ENCODE measurements at places on chromosomes 2 and 18. TPM values are rescaled to one million over a fixed set of nuclear protein-coding genes. Genes with fewer than 3 reads are reported as not detected.

DNA sequence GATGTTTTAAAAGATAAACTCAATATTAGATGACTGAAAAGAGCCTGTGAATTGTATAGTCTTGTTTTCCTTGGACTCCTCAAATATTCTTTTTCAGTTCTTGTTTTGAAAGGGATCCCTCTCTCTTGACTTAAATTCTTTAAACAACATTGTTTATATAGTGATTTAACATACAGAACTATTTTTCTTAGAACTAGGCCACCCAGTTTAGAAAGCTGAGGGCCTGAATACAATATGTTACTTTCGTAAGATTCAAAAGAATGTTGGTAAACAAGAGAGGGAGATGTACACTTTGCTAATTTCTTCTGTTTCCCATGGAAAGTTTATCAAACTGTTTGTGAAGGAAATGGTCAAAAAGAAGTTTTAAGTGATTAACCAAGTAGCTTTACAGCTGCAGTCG is 5.5 kb upstream of the TSPYL6 start:
- H3K36me3 ChIP-seq = no peaks in the 10 kb centered on the region
- no peak overlapping the region for H3K4me3 ChIP-seq
- no peak overlapping the region for H3K27ac ChIP-seq
- H3K27me3 ChIP-seq = no peaks in the 10 kb centered on the region

GRCh38 chr2:238009563-238009962 is 42.7 kb downstream of the UBE2F start:
- no peak overlapping the region for H3K4me3 ChIP-seq
- H3K36me3 ChIP-seq = peaks cover 12% of the 10 kb centered on the region
- H3K27ac ChIP-seq = no peak overlapping the region
- no peaks in the 10 kb centered on the region for H3K27me3 ChIP-seq
- DNase-seq = no peak
- peaks cover 5% of the 10 kb centered on the region for H3K4me1 ChIP-seq

- no peak overlapping the region for H3K4me3 ChIP-seq
- H3K36me3 ChIP-seq = no peaks in the 10 kb centered on the region
- no peak overlapping the region for H3K27ac ChIP-seq
- DNase-seq = no peak
- H3K27me3 ChIP-seq = no peaks in the 10 kb centered on the region
Observed at GRCh38 chr2:12604341-12604740, 112.4 kb upstream of the TRIB2 start.

GRCh38 chr2:25879133-25879730 is 945 bp upstream of the ASXL2 start:
- H3K27me3 ChIP-seq = no peaks in the 10 kb centered on the region
- no peak overlapping the region for H3K27ac ChIP-seq

- peaks cover 20% of the 10 kb centered on the region for H3K4me1 ChIP-seq
- H3K27me3 ChIP-seq = no peaks in the 10 kb centered on the region
- H3K27ac ChIP-seq = no peak overlapping the region
- H3K36me3 ChIP-seq = no peaks in the 10 kb centered on the region
- DNase-seq = no peak
Observed at GRCh38 chr2:111620281-111620680, 263.7 kb downstream of the ANAPC1 start.

DNA sequence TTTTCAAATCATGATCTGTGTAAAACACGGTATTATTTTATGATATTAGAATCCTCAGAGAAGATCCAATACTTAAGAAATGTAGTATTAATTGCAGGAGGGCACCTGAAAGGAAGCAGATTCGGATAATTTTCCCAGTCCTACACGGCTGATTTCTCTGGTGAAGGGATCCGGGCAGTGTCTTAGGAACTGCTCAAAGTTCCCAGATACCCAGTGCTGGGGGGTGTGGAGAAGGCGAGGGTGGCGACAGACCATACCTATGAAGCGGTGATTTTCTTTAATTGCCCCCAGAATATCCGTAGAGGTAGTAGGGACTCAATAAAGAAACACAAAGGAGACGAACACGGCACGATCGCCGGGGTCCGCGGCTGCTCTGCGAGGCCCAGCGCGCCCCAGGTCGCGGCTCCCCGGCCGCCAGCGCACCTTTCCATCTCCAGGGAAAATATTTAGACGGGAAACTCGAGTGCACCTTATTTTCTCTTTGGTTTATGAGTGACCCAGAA is 1.4 kb upstream of the SOX11 start:
- H3K36me3 ChIP-seq = no peaks in the 10 kb centered on the region
- H3K4me3 ChIP-seq = peak overlapping the region; percentile 49
- no peak for DNase-seq

GRCh38 chr18:34322365-34323289 is 97.9 kb upstream of the NOL4 start:
- no peaks in the 10 kb centered on the region for H3K27me3 ChIP-seq
- H3K36me3 ChIP-seq = no peaks in the 10 kb centered on the region
- no peak overlapping the region for H3K4me3 ChIP-seq

DNA sequence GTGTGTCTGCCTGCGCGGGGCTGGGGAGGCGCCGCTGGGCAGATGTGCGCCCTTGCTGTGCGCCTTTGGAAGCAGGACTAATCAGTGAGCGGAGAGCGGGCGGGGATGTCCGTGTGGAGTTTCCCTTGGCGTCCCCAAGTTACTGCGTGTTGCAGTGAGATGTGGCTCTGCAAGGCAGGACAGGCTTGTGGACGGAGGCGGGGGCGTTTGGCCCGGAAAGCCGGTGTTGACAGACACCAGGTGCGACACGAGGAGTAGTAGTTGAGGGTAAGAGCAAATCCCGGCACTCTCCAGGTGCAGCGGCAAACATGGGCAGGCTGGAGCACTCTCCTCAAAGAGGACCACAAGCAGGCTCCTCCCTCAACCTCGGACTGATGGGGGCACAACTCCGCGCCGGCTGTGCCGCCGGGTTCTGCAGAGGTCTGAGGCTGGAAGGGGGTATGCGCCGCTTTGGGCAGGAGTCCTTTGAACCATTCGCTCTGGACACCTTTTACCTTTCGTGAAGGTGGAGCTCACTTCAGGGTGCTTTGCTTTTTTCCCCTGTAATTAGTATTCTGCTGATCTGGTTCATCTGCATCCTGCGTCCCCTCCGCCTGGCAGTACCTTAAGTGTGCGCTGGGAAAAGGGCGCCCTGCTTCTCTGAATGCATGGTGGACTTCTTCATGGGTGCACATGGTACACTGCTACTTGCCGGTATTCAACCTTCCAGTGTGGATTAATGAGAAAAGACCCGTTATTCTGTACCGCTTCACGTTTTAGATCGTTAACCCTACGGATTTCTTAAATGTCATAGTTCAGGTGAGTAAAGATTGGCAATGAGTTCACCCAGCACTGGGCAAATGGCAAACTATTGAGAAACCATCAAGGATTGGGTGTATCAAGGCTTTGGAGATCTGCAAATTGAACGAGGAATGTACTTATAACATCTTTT is 608 bp downstream of the CDH7 start:
- no peak overlapping the region for H3K27ac ChIP-seq
- H3K4me3 ChIP-seq = peak overlapping the region; percentile 53
- DNase-seq = no peak
- no peaks in the 10 kb centered on the region for H3K4me1 ChIP-seq

The HK2 gene
- 1.9 TPM for total RNA-seq

Data from heart left ventricle (tissue), 16 donors.